Right ventricle myocardium superior (tissue), 1 donor: ENCODE measurements at places on chromosomes 3 and 15. TPM values are rescaled to one million over a fixed set of nuclear protein-coding genes. Genes with fewer than 3 reads are reported as not detected.
A peak's percentile ranks its signal among the peaks of the same experiment; 100 is the strongest.

GRCh38 chr15:90230071-90230494 lies 3.7 kb downstream of the CIB1 start:
- peak; percentile 78 for DNase-seq

The COL6A5 gene
- total RNA-seq, result not detected

The CTXN2 gene
- total RNA-seq, result not detected

The TUBGCP4 gene
- total RNA-seq, result 11.1 TPM

The LMAN1L gene
- 20.6 TPM for total RNA-seq

The RASGRF1 gene
- total RNA-seq, result not detected
